ENCODE measurements at places on chromosomes 2 and 18.

GRCh38 chr2:239173301-239173700 is 227.5 kb downstream of the HDAC4 start:
- DNase-seq = no peak

DNA sequence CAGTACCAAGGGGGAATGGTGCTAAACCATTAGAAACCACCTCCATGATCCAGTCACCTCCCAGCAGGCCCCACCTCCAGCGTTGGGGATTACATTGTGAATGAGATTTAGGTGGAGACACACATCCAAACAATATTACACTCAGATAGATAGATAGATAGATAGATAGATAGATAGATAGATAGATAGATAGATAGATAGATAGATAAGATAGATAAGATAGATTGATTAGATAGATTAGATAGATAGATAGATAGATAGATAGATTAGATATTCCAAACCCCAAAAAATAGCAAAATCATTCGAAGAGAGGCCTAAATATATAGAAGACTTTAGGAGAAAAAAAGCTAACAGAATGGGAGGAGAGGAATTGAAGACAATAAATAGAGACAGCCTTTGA is 42.8 kb upstream of the UBXN4 start:
- no peak for DNase-seq

GRCh38 chr18:4040391-4041092 is 414.6 kb downstream of the DLGAP1 start:
- DNase-seq = no peak

DNA sequence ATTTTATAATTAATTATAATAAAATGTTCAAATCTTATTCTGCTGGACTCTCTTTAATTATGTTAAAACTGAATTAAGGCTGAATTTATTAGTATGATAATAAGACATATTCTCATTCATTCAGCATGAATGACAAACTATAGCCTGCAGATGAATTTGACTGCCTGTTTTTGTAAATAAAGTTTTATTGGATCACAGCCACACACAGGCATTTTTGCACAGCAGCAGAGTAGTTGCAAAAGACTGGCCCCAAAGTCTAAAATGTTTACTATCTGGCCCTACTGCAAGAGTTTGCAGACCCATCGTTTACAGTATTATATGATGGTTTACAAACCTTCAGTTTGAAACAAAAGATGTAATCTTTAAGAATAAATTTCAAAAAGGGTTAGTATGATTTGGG is 58.6 kb downstream of the RMDN2 start:
- DNase-seq = no peak

DNA sequence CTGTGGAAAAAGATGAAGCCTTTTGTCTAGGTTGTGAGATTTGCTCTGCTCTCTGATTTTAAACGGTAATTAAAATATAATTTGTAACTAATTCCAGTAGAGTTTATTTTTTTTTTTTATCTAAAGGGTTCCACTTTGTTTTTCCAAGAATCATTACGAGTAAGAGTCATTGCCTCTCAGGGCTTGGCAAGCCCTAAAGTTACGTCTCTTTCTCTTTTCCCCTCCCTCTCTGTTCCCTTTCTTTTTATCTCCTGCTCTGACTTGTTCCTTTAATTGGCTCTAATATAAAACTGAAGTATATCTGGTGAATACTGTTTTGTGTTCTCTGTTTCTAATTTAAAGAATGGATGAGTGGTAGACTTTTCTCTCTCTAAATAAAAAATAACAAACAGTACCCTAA is 75.8 kb downstream of the CALCRL start:
- no peak for DNase-seq

DNA sequence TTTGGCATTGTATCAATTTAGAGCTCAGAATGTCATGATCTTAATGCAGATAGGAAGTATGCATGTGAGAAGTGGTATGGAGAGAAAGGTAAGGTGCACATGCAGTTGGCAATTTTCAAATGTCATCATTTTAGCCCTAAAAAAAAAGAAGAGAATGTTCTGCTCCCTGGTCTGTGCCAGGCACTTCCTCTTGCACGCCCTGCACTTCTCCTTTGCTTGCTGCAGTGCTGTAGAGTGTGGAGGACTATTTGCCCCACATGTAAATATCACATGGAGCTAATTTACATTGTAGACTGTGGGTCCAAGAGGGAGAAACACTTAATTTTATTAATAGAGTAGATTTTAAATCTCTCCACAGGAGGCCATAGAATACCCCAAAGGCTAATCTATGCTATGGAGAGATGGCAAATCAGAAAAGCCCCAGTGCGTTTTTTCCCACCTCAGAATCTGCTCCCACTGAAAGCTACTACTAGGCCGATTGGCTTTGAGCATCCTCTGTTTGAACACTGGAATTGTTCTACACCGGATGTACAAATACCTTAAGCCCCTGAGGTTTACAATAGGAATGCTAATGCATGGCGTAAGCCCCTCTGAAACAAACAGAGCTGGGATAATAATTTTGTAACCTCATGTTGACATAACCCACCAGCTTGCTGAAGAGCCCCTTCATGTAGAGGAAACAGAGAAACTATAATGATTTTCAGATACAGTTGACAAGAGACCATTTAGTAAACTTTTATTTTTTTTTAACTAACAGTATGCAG is 137.2 kb upstream of the KLHL14 start:
- DNase-seq = no peak

DNA sequence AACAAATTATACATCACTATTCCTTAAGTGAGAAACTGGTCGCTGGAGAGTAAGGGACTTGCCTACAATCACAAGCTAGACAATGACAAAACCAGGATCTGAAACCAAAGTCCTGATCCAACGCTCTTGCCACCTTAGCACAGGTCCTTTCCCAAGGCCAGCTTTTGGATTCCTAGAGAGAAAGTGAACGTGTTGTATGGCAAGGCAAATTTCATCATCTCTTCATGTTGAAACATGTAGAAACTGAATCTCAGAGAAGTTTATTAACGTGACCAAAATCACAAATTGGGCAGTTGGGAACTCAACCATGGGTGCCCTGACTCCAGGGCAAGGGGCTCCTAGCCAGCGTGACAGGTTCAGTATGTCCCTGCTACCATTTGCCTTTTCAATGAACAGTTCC is 118.2 kb downstream of the VWC2L start:
- DNase-seq = no peak

- DNase-seq = no peak
Observed at GRCh38 chr2:40962026-40962425, 510.1 kb upstream of the SLC8A1 start.

GRCh38 chr2:135756692-135757091 is 15.0 kb downstream of the UBXN4 start:
- DNase-seq = no peak

DNA sequence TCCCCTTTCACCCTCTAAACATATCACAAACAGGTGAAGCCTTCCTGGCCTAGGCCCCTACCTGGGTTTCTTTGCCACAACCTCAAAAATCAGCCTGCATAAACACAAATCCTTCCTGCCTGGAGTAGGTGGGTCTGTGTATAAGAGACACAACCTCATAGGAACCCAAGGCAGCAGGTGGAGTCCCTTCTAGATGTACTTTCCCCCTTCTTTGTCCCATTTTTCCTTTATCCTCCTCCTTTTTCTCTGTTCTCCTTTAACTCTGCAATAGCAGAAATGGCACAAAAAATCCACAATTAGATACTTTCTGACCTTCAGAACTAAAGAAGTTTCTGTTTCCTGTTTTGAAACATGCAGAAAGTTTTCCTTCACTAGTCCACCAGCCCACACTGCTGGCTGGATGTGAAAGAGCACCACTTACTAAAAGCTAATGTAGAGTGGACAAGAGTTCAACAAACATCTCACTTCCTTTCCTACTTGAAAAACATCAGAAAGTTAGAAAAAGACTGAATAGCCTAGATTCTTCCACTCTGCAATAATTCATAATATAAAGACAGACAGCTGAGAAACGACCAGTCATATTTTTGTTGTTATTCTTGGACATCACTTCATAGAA is 11.2 kb downstream of the SLC40A1 start:
- DNase-seq = no peak

- DNase-seq = no peak
Observed at GRCh38 chr2:118852605-118853128, 5.2 kb upstream of the EN1 start.

- no peak for DNase-seq
Observed at GRCh38 chr2:200264631-200265030, 41.9 kb upstream of the SPATS2L start.

DNA sequence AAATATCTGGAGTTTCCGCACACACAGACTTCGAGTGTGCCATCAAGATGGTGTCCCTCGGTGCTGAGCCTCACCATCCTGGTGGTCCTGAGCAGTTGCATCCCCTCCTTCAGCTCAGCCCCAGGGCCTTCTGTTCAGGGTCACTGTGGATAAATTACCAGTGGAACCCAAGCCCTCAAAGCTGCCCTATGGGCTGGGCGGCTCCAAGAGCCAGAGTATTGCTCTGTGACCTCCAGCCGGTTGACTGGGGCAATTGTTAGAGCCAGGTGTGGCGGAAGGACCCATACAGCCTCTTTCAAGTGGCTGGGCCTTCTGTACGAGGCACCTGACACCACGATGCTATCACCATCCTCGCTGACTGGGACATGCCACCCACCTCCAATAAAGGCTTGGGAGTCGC is 215.5 kb downstream of the GBX2 start:
- DNase-seq = no peak

DNA sequence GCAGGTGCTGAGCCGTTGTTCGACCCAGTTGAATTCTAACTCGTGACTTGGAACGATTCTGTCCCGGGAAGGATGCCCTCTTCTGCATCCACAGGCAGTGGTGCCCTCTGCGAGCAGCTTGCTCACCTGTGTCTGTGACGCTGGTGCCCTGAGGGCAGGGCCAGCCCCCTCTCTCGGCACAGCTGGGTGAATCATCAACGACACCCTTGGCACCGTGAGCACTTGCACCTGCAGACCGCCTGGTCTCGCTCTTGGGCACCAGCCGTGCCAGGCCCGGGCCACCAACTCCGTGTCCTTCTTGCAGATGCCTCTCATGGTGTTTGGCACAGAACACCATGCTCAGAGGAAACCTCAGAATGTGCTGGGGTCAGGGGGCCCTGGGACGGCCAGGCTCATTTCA is 75.0 kb downstream of the SLC66A2 start:
- DNase-seq = no peak

- DNase-seq = no peak
Observed at GRCh38 chr2:85049236-85049635, 78.3 kb downstream of the KCMF1 start.

DNA sequence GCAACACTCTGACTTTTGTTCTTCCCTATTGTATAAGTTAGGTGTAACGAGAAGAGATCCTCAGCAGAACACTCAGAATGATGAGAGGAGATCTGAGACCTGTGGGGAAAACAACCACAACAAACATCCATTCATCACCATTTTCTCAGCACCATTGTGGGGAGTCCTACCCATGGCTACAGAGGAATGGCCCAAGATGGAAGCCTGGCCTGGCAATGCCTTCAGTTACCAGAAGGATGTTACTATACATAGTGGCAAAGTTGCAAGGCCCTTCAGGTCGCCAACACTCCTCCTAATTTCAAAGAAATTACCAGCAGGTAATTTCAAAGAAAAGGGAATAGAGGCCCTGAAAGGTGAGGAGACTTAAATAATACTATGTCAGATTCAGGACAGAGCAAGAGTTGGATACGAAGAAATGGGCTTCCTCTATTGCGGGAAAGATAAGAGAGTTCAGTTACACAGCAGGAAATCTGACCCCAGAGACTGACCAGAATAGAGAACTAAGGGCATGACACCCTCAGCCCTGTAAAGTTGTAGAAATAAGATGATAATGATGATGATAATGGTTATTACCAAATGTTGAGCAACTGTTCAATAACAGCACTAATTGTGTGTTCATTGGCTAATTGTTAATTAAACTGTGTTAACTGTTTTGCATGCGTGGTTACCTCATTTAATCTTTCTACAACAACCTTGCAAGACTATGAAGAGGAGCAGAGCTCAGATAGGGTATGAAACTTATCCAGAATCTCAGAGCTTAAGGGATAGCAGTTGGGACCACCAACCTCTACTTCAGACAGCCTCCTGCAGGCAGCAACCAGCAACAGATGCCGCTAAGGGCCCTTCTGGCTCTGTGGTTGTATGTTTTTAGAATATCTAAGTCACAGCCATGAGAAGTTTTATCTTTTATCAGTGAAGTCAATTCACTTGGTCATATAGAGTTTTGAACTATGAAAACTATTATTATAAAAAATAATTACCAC is 37.5 kb downstream of the DHRS9 start:
- no peak for DNase-seq

DNA sequence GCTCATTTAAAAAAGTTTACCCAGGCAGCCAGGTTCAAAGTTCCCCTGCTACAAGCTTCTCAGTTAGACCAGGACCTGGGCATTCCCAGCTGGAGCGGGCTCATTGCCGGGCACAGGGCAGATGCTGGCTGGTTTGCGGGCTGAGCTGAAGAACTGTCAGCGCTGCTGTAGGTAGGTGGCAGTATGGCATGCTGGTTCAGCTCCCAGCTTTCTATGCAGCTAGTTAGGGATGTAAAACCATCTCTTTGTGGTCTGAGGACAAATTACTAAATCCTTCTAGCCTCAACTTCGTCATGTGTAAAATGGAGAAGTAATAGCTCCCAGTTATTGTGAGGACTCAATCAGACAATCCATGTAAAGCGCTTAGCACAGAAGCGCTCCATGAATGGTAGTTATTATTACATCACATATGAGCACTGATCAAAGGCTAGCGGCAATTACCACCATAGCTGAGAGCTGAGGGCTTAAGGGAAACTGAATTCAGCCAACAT is 2.4 kb upstream of the LDLRAD4 start:
- peak; percentile 49 for DNase-seq

- no peak for DNase-seq
Observed at GRCh38 chr2:237895544-237896506, 36.4 kb downstream of the RAMP1 start.

DNA sequence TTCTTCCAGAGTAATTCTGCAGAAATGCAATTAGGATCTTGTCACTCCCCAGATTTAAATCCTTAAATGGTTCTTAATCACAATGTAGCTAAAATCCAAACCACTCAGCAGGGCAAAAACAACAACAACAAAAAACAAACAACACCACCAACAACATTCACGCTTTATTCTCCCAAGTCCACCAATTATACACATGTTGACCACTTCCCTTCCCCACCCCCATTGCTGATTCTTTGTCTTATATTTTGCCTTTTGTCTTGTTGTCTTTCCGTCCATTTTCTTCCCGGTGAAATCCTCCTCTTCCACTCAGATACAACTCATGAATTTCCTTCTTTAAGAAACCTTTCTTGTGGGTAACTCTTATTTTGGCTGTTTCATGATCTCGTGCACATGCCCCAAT is 902.8 kb downstream of the EPHA4 start:
- no peak for DNase-seq

GRCh38 chr18:31197676-31198075 is 35.0 kb upstream of the DSC1 start:
- DNase-seq = no peak

DNA sequence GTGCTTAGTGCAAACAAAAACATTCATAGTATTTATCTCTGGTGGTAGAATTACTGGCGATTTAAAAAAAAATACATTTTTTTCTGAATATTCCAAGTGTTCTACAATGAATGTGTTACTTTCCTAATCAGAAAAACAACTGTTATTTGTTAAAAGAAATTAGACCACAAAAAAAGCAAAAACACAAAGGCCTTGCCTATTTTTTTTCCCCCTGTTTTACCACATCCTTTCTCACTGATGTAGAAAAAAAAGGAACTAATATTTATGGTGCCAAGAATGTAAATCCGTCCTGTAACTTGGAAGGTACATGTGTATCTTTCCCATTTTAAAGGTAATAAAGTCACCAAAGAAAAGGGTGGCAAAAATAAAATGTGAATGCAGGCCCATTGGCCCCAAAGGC is 28.4 kb upstream of the MGAT4A start:
- DNase-seq = no peak

Data from activated CD4-positive, alpha-beta T cell treated with anti-CD3 and anti-CD28 coated beads, Interleukin-2, amount 50 U/mL, for 1 hour (primary cell).